ENCODE measurements at places on chromosomes 1 and 21.

DNA sequence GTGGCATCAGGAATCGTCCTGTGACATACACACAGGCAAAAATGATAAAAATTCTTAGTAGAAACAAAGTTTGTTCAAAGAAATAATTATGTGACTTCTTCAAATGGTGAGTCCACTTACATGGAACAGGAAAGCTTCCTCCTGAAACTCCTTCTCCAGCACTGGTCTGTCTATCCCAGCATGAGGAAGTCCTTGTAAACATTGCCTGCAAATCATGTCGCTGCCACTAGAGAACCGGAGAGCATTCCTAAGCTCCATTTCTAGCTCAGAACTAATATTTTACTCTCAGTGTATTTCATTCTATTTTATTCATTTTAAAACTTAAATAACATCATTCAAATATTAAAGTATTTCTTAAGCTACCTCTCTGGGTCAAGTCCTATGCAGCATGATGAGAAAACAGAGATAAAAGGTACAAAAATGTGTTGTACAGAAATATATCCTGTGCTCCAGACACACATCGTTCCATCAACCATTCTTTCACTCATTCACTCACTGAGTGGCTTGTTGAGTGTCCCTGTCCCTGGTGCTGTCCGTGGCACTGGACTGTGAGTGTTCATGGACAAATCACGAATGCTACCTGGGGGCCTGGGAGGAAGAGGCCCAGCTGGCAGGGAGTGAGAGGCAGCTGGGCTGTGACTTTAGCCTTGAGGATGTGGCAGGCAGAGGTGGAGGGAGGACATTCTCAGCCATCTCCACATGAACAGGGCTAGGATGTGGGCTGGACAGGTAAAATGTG, 10.0 kb downstream of the CYP4A22 start:
- H3K27ac ChIP-seq = no peak overlapping the region
- H3K27me3 ChIP-seq = no peaks in the 10 kb centered on the region
- no peak overlapping the region for H3K4me3 ChIP-seq
- no peaks in the 10 kb centered on the region for H3K36me3 ChIP-seq
- H3K4me1 ChIP-seq = no peaks in the 10 kb centered on the region

GRCh38 chr1:84632673-84633434, 57.4 kb downstream of the SSX2IP start:
- H3K4me3 ChIP-seq = no peak overlapping the region
- no peaks in the 10 kb centered on the region for H3K4me1 ChIP-seq
- no peaks in the 10 kb centered on the region for H3K27me3 ChIP-seq
- H3K36me3 ChIP-seq = no peaks in the 10 kb centered on the region
- DNase-seq = no peak

DNA sequence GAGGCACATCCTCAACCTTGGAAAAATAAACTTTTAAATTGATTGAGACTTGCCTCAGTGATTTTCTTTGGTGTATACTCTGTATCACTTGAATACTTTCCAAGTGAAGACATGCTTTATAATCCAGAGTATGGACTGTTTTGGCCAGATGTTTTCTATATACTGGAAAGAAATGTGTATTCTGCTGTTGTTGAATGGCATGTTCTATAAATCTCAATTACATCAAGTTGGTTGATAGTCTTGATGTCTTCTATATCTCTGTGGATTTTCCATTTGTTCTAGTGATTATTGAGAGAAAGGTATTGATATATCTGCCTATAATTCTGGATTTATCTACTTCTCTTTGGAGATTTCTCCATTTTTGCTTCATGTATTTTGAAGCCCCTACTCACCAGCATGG, 37.5 kb downstream of the EBNA1BP2 start:
- H3K27ac ChIP-seq = no peak overlapping the region
- H3K36me3 ChIP-seq = no peaks in the 10 kb centered on the region
- H3K4me3 ChIP-seq = no peak overlapping the region
- no peaks in the 10 kb centered on the region for H3K4me1 ChIP-seq
- DNase-seq = no peak

DNA sequence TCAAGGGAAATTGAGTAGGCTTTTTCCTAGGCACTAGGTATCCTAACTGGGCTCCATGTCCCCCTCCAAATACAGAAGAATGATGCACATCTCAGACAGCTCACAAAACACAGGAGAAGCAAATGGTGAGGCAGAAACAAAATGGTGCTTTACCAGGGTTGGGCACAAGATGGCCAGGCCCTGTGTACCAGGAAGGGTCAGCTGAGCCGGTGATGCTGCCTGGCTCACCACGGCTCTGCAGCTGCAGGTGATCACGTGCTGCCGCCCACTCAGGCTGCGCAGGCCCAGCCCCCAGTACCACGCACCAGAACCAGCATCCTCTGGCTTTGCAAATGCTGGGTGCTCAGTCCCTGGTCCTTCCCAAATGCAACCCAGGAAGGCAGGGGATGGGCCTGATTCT, 993 bp upstream of the DSCAM start:
- peaks cover 9% of the 10 kb centered on the region for H3K27me3 ChIP-seq
- no peak for DNase-seq
- H3K27ac ChIP-seq = no peak overlapping the region
- H3K4me3 ChIP-seq = no peak overlapping the region
- H3K4me1 ChIP-seq = peaks cover 2% of the 10 kb centered on the region
- H3K36me3 ChIP-seq = no peaks in the 10 kb centered on the region

GRCh38 chr21:31346256-31346821, 2.3 kb upstream of the TIAM1 start:
- no peak overlapping the region for H3K4me3 ChIP-seq
- no peak for DNase-seq
- no peaks in the 10 kb centered on the region for H3K36me3 ChIP-seq
- H3K4me1 ChIP-seq = no peaks in the 10 kb centered on the region

DNA sequence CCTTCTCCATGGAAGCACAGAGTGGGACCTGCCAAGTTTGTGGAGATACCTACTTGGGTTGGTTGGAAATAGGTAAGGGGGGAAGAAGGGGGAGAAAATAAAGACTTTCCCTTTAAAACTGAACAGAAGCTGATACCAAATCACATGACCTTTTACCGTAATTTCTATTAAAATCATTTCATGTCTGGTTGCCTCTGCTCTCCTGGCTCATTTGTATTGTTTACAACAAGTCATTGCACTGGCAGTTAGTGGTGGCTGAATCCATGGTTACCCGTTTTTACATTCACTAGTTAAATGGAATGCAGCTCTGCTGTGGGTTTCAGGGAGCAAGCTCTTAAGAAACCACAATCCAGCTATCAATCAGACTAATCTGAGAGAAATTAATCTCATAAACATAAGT, 353.7 kb upstream of the ESRRG start:
- H3K27me3 ChIP-seq = no peaks in the 10 kb centered on the region
- H3K36me3 ChIP-seq = no peaks in the 10 kb centered on the region
- no peak overlapping the region for H3K4me3 ChIP-seq
- H3K4me1 ChIP-seq = peaks cover 2% of the 10 kb centered on the region
- DNase-seq = no peak

- H3K4me1 ChIP-seq = no peaks in the 10 kb centered on the region
- no peak for DNase-seq
- H3K27me3 ChIP-seq = no peaks in the 10 kb centered on the region
- no peak overlapping the region for H3K27ac ChIP-seq
- H3K36me3 ChIP-seq = no peaks in the 10 kb centered on the region
Measured at GRCh38 chr1:184836141-184836540, 81.5 kb upstream of the EDEM3 start.

DNA sequence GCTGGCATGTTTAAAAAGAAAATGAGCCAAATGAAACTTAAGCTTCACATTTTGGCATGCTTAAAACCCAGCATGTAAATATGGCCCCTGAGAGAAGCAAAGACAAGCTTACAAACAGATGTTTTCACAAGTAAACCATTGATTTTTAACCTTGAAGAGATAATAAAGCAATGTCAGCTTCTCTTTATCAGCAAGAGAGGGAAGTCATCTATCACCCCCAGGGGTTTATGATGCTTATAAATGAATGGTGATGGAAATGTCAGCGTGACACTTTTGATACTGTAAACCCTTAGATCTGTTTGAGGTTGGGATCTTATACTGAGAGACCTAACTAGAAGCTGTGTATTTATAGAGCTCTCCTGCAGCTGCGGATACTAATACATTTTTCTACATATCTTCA, 471.3 kb downstream of the PLA2G4A start:
- H3K36me3 ChIP-seq = no peaks in the 10 kb centered on the region
- no peaks in the 10 kb centered on the region for H3K4me1 ChIP-seq
- no peak for DNase-seq
- H3K27me3 ChIP-seq = no peaks in the 10 kb centered on the region
- H3K4me3 ChIP-seq = no peak overlapping the region

- H3K36me3 ChIP-seq = no peaks in the 10 kb centered on the region
- no peak overlapping the region for H3K27ac ChIP-seq
- no peaks in the 10 kb centered on the region for H3K27me3 ChIP-seq
- no peak overlapping the region for H3K4me3 ChIP-seq
- DNase-seq = no peak
Measured at GRCh38 chr1:198440842-198441241, 99.6 kb downstream of the ATP6V1G3 start.

DNA sequence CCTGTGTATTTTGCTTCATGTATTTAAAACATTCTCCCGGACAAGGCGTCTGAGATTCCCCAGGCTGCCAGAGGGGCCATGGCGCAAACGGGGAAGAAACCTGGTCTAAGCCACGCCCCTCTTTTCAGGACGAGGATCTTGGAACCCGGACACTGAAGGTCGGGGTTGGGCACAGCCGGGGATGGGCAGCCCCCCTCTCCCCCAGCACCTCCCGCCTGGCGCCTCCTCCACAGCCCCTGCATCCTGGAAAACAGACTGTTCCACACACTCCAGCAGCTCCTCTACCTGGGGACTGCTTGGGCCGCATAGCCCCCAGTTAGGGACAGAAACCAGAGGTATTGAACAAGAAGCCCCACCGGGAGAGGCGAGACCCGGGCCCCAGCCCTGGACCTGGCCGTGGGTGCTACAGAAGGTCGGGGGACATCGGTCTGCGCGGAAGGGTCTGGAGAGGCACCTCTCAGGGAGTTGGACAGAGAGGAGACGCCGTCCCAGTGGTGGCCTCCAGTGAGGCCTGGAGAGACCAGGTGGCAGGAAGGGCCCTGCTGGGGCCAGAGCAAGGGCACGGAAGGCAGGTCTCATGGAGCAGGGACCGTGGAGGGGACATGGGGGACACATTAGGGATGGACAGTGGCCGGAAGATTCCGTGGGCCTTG, 5.4 kb downstream of the TP73 start:
- DNase-seq = no peak
- H3K4me3 ChIP-seq = no peak overlapping the region
- H3K27me3 ChIP-seq = peaks cover 26% of the 10 kb centered on the region
- no peak overlapping the region for H3K27ac ChIP-seq
- H3K4me1 ChIP-seq = peaks cover 2% of the 10 kb centered on the region

DNA sequence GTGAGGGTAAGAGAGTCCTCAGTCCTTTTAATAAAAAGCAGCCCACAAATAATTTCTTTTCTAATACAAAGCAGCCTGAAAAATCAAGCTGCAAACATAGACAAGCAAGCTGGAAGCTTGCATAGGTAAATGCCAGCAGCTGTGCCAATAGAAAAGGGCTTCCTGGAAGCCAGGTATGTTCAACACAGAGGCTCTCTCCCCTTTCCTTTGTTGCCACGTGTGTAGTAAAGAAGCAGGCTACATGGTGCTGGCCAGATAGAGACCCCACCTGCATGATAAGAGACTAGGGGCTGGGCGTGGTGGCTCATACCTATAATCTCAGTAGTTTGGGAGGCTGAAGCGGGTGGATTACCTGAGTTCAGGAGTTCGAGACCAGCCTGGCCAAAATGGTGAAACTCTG, 50.1 kb upstream of the ERRFI1 start:
- H3K4me1 ChIP-seq = no peaks in the 10 kb centered on the region
- H3K27me3 ChIP-seq = no peaks in the 10 kb centered on the region
- H3K27ac ChIP-seq = no peak overlapping the region
- H3K36me3 ChIP-seq = no peaks in the 10 kb centered on the region
- no peak overlapping the region for H3K4me3 ChIP-seq

GRCh38 chr1:226401355-226402303, 6.3 kb downstream of the PARP1 start:
- H3K4me3 ChIP-seq = no peak overlapping the region
- H3K27me3 ChIP-seq = no peaks in the 10 kb centered on the region
- peaks cover 13% of the 10 kb centered on the region for H3K4me1 ChIP-seq
- peaks cover 15% of the 10 kb centered on the region for H3K36me3 ChIP-seq
- DNase-seq = no peak
- H3K27ac ChIP-seq = no peak overlapping the region

- H3K4me3 ChIP-seq = no peak overlapping the region
- H3K27ac ChIP-seq = no peak overlapping the region
- no peaks in the 10 kb centered on the region for H3K36me3 ChIP-seq
- H3K4me1 ChIP-seq = no peaks in the 10 kb centered on the region
- no peaks in the 10 kb centered on the region for H3K27me3 ChIP-seq
Measured at GRCh38 chr21:38342739-38343138, 85.9 kb downstream of the KCNJ15 start.

- no peaks in the 10 kb centered on the region for H3K4me1 ChIP-seq
- no peak for DNase-seq
- H3K27me3 ChIP-seq = no peaks in the 10 kb centered on the region
- H3K36me3 ChIP-seq = no peaks in the 10 kb centered on the region
Measured at GRCh38 chr21:32666258-32666657, 54.1 kb upstream of the CFAP298 start.

DNA sequence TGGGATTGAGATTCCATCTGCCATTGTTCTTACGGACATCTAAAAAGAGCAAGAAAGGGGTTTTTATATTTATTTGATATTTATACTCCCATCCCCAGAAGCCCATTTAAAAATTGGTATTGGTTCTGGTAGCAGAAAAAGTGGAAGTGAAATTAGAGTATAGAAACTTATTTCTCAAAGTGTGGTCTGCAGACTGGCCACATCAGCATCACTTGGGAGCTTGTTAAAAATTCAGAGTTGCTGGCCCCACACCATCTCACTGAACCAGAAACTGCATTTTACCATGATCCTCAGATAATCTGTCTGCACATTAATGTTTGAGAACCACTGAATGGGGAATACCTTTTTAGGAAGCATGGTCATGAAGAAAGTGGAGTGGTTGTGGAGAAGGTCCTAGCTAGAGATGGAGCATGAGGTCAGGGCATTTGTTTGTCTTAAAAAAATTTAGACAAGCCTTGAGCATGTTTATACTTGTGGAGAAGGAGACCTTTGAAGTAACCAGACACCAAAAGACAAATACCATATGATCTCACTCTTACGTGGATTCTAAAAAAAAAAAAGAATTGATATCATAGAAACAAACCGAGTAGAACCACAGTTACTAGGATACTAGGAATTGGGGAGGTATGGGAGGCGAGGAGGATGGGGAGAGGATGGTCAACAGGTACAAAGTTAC, 116.3 kb downstream of the ST6GALNAC3 start:
- no peaks in the 10 kb centered on the region for H3K27me3 ChIP-seq
- H3K36me3 ChIP-seq = no peaks in the 10 kb centered on the region
- H3K27ac ChIP-seq = no peak overlapping the region

DNA sequence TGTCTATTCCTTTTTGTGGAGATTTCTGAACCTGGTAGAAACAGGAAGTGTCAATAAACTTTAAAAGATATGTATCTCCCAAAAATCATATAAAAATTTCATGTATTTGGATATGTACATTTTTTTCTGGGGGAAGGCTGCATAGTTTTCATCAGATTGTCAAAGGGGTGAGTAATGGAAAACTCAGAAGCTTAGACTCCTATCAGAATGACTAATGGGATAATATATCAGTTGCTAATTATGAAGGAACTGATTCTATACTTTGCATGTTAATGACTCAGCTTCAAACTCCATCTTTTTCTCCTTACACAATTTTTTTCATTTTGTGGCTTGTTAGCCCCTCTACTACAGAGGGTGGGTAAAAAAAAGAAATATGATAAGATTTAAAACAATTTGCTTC, 55.9 kb downstream of the GON4L start:
- no peaks in the 10 kb centered on the region for H3K4me1 ChIP-seq
- no peaks in the 10 kb centered on the region for H3K27me3 ChIP-seq
- H3K36me3 ChIP-seq = peaks cover 2% of the 10 kb centered on the region
- H3K27ac ChIP-seq = no peak overlapping the region

- H3K4me1 ChIP-seq = peaks cover 14% of the 10 kb centered on the region
Measured at GRCh38 chr1:38084700-38085099, 38.1 kb upstream of the POU3F1 start.
